ENCODE measurements at places on chromosomes 1 and 21. TPM values are rescaled to one million over a fixed set of nuclear protein-coding genes. Genes with fewer than 3 reads are reported as not detected.

DNA sequence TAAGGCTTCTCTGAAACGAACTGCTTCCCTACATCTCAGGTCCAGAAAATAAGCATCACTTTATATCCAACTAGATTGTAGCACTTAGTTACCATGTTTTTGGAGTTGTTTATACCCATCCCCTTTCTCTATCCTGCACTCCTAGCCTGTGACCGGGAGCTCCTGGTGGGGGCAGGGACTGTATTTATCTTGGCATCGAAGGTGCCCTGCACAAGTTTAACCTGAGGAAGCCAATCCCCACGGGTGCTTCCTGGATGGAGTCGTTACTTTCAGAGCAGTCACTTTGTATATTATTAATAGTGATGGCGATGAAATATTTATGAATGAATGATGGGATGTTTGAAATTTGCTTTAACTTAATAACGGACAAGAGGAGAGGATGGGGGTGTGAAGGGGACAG is 73.9 kb downstream of the KLHDC7A start:
- DNase-seq = no peak

The RCSD1 gene
- 121 TPM for total RNA-seq

- DNase-seq = peak; percentile 92
These were observed 52.4 kb upstream of the USP1 start for GRCh38 chr1:62384276-62385005.

DNA sequence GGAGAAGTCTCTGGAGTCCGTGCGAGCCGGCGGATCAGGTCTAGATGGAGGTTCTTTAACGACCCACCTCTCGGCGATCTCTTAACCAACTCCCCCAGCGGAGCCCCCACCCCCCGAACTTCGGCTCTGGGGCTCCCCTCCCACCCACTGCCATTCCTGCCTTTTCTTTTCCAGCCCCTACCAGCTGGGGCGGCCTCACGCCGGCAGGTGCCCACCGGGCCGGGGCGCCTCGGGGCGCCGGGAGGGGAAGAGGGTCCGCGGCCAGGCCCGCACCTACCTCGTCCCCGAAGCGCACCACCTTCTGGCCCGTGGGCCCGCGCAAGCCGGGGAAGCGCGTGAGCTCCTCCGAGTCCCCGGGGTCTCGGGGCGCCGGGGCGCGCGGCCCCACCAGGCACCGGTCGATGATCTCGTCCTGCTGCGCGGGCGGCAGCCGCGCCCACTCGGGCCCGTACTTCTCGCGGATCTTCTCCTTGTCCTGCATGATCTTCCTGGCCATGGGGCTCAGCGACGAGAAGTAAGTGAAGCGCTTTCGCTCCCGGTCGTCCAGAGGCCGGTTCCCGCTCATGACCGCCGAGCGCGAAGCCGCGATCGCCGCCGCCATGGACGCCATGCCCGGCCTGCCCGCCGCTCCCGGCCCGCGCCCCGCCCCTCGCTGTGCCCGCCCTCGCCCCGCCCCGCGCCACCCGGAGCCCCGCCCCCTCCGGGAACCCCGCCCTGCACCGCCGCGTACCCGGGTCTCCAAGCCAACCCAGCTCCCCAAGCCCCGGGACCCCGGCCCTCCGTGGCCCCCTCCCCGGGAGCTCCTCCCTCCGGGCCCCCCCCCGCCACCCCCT is at the start of gene C1orf198:
Gene C1orf198 (minus strand): TSS at position 619 of the 833 bp plus-strand sequence. CDS start 9 bp downstream, at position 610.
- DNase-seq = peak; percentile 71

- no peak for DNase-seq
These were observed 34.7 kb downstream of the RNF11 start for GRCh38 chr1:51270751-51271150.

GRCh38 chr1:31723828-31724359 is 20.1 kb upstream of the COL16A1 start:
- peak; percentile 89 for DNase-seq

The KRTAP12-2 gene
- not detected for total RNA-seq

DNA sequence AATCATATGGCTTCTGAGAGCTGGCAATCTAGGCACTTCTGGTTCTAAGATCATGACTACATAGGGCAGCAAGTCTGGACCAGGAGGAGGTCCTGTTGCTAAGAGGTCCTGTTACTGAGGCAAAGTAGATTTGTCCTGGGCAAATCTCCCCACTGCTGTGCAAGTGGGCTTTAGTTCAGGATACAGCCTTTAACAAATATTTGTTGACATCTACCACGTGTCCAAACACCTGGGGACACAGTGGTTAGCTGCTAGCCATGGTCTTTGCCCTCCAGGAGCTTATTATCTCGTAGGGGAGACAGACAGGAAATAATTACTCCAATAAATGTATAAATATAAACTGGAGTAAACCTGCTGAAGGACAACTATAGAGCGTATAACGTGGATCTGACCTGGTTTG is 3.2 kb downstream of the CGN start:
- DNase-seq = no peak

DNA sequence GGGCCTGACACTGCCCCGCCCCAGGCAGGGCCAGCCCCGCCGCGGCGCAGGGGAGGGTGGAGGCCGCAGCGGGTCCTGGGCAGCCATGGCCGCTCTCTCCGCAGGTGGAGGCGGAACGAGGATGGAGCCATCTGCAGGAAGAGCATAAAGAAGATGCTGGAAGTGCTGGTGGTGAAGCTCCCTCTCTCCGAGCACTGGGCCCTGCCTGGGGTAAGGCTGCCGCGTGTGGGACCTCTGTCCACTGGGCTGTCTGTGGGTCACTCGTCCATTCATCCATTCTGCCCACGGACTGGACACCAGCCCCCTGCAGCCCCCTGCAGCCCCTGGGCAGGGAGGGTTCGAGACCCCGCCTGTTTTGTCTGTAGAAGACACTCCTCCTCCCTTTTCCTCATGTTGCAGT is 18.4 kb upstream of the LRRC3 start:
- no peak for DNase-seq

DNA sequence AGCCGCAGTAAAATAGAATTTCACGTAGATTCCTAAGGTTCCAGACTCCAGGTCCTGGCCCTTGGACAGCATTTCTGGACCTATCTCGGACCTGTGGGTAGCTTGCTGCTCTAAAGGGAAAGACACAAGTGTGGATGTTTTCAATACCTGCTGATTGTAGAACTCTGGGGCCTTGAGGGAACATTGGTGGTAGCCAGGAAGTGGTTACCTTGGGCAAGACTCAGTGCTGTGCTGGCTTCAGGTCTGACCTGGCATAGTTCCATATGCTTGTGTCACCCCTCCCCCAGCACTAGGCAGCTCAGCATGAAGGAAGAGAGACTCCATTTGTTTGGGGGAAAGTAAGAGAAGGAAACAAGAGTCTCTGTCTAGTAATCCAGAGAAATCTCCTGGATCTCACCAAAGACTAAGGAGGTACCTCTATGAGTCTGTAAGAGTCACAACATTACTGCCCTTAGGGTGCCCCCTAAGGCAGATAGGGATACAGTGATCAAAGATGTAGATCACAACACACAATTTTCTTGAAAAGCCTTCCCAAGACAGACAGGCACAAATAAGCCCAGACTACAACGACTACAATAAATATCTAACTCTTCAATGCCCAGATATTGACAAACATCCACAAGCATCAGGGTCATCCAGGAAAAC is 398.8 kb downstream of the TGFB2 start:
- no peak for DNase-seq

GRCh38 chr21:30268608-30269197 is 14.0 kb downstream of the KRTAP24-1 start:
- DNase-seq = no peak

The SHISA4 gene
- 167 TPM for total RNA-seq

The TAL1 gene
- not detected for total RNA-seq

- DNase-seq = no peak
These were observed 240.5 kb downstream of the RPS6KC1 start for GRCh38 chr1:213291526-213291925.

The FCRL5 gene
- not detected for total RNA-seq

- DNase-seq = no peak
These were observed 7.4 kb downstream of the ZNF644 start for GRCh38 chr1:91014475-91014874.

DNA sequence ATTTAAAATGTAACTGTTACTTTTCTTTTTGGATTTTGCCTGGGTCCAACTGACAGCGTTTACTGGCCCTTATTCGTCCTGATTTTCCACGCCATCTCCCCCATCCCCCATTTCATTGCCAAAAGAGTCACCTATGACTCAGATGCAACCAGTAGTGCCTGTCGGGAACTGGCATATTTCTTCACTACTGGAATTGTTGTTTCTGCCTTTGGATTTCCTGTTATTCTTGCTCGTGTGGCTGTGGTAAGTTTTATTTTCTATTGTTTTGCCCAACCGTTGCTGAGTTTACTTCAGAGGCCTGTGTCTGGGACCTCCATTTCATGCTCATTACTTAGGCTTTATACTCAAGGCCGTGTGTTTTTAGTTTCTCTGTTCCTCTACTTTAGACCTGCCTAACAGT is 9.3 kb downstream of the LEPR start:
- DNase-seq = peak; percentile 69

DNA sequence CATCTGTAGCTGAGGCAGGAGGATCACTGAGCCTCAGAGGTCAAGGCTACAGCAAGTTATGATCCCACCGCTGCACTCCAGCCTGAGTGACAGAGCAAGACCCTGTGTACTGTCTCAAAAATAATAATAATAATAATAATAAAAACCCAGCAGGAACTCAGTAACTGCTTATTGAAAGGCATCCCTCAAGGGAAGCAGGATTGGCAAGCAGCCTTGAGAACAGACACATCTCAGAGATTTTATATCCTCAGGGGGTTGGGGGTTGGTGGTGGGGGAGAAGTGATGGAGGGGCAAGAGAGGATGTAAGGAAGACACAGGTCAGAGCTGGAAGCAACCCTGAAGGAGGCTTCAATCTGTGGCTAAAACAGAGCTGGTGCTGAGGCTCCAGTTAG is 29.6 kb downstream of the GNB1 start:
- no peak for DNase-seq
